ENCODE measurements at places on chromosomes 7 and 10. TPM values are rescaled to one million over a fixed set of nuclear protein-coding genes. Genes with fewer than 3 reads are reported as not detected.

- no peak for DNase-seq
Observed at GRCh38 chr10:12418000-12418399, 68.7 kb downstream of the CAMK1D start.

The POU6F2 gene
- not detected for total RNA-seq

The ADK gene
- total RNA-seq: 20.1 TPM

DNA sequence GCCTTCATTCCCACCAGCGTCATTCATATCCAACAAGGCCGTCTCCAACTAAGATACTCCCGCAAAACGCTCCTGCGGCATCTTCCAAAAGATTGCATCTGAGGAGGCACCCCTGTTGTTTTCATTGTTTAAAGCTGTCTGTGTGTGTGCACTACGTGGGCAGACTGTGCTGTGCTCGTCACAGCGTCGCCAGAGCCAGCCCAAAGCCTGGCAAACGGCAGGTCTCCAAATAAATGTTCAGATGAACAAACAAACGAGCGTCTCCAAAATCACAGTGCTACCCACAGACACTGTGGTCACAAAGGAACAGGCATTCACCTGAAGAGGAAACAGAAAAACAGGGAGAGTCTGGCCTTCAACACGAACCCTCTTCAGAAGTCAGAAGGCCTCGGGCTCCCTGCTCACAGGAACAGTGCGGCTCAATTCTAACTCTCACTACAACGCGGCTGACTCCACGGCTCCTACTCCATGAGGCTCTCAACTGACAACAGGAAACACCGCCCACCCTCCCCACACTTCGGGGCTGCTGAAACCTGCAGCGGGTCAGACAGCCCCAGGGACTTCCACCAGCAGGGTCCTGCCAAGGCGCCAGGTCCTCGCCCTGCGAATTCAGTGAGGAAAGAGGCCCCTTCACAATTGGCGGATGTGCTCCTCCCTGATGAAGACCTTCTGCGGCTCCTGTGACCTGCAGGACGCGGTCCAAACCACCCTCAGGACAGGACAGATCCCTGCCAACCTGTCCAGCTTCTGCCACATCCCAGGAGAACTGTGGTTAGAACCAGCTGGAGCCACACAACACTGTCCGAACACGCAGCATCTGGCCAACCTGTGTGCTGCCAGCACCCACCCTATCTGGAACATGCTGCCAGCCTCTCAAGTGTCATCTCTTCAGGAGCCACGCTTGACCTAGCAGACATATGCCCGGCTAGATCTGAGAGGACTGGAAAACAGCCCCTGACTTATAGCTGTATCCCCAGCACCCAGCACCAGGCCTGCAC is 36.1 kb downstream of the MAD1L1 start:
- DNase-seq: no peak

- peak; percentile 37 for DNase-seq
Observed at GRCh38 chr10:61937631-61938351, 36.3 kb downstream of the ARID5B start.

DNA sequence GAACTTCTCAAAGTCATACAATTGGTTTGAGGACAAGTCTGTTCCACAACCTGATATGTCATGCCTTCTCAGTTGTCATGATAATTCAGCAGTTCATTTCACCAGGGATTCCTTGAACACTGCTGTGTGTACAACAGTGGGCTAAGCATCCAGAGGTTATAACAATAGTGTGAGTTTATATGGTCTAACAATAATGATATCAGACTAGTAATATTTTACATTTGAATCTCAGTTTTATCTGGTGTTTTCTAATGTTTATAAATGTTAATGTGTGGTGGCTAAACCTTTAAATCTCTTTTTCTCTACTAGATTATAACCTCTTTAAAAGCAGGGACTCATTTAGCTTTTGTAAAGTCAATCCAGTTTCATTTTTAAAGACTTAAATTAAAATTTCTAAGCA is 48.7 kb downstream of the BTRC start:
- DNase-seq: no peak

- peak; percentile 74 for DNase-seq
Observed at GRCh38 chr10:74244097-74244685, 93.2 kb downstream of the ADK start.

DNA sequence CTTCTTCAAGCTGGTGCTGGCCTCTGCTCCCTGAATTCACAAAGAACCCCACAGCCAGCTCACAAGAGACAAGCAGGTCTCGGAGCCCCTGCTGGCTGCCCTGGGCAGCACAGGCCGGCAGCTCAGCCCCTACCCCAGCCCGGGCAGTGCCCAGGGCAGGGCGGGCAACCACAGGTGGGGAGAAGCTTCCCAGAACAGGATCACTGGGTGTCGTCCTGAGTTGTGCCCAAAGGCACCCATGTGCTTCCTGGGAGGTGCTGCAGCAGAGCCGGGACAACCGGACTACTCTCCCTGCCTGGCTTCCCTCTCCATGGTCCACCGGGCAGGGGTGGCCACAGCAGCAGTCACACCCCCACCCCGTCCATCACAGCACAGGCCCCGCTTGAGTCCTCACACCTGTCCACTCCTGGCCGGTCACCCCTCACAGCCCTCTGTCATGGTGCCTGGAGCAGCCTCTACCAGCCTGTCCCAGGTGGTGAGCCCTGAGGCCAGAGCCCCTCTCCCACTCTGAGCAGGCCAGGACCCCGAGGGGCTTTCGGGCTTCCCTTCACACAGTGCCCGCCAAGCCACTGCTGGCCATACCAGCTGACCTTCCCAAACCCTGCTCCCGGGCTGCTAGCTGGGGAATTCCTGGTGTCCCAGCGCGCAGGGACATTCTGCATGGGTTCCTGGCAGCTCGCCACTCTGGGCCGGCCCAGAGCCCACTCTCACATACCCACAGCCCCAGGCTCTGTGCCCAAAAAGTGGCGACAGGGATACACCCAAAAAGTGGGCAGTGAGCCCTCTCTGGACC is 3.1 kb downstream of the RASGEF1A start:
- peak; percentile 36 for DNase-seq

GRCh38 chr10:63833411-63834060 is 312.3 kb downstream of the REEP3 start:
- no peak for DNase-seq
